Frontal cortex (tissue), 4 donors: ENCODE measurements at places on chromosomes 6 and 20. TPM values are rescaled to one million over a fixed set of nuclear protein-coding genes. Genes with fewer than 3 reads are reported as not detected.

DNA sequence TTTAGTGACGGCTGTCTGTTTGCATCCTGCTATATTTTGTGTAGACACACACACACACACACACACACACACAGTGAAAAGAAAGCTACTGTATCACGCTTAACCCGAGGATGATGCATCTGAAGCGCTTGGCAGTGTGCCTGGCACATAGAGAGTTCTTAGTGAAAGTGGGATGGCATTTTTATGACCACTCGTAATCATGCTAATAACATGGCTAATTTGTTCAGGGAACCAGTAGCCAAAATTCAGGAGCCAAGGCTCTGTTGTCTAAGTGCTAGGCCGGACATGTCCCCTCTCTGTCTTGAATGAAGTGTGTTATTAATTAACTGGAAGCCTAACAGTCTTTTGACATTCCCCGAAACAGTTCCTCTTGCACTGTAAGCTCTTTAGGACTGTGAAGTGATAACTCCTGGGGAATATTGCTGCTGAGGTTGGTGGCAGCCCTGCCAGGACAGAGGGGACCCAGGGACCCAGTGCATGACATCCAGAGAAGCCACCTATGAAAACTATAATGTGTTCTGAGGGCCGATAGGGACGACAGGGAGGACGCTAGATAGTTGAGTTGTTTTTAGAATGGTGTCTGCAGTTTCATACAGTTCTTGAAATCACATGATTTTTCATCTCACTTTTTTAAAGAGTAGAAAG lies 45.0 kb upstream of the IRF4 start:
- DNase-seq = no peak

GRCh38 chr6:16681260-16681873 lies 79.9 kb downstream of the ATXN1 start:
- DNase-seq = no peak

DNA sequence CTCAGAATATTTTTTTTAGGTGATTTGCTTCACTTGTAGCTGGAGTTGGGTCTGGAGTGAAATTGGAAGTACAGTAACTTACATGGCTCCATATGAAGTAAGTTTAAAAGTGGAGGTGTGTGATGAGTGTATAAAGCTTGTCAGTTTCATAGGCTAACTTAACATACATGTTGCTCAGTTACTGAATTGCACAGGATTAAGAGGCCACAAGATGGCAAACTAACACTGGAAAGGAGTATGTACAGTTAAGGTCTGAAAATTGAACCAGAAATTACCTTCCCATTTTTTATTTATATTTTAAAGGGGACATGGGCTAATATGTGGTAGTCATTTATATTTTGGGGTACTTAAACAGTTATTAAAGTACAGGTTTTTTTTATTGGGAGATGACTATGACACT lies 45.3 kb upstream of the SMIM8 start:
- no peak for DNase-seq

ZKSCAN3 gene
- 7.3 TPM for total RNA-seq

FLRT3 gene
- total RNA-seq = 97.4 TPM

DNA sequence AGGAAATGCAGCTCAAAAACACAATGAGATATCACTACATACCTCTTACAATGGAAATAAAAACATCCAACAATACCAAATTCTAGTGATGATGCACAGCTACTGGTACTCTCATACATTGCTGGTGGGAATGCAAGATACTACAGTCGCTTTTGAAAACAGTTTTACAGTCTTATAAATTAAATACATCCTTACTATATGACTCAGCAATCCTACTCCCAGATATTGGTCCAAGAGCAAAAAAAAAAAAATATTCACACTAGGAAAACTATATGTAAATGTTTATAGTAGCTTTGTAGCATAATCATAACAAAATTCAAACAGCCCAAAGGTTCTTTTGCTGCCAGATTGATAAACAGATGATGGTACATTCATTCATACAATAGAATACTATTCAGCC lies 217.4 kb upstream of the FAM83B start:
- DNase-seq = no peak

DNA sequence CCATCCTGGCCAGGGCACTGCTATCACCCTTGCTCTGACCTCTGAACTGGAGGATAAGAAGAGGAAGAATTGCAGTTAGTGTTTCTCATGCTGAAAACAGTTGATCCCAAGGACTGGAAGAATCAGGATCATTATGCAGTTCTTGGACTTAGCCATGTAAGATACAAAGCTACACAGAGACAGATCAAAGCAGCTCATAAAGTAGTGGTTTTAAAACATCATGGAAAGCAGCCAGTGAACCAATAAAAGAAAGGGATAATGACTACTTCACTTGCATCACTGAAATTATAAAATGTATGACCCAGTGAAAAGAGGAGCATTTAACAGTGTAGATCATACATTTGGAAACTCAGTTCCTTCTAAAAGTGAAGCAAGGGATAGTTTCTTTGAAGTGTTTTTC lies 47.7 kb downstream of the DNAH8 start:
- no peak for DNase-seq
